ENCODE measurements at places on chromosomes 2 and 18.

DNA sequence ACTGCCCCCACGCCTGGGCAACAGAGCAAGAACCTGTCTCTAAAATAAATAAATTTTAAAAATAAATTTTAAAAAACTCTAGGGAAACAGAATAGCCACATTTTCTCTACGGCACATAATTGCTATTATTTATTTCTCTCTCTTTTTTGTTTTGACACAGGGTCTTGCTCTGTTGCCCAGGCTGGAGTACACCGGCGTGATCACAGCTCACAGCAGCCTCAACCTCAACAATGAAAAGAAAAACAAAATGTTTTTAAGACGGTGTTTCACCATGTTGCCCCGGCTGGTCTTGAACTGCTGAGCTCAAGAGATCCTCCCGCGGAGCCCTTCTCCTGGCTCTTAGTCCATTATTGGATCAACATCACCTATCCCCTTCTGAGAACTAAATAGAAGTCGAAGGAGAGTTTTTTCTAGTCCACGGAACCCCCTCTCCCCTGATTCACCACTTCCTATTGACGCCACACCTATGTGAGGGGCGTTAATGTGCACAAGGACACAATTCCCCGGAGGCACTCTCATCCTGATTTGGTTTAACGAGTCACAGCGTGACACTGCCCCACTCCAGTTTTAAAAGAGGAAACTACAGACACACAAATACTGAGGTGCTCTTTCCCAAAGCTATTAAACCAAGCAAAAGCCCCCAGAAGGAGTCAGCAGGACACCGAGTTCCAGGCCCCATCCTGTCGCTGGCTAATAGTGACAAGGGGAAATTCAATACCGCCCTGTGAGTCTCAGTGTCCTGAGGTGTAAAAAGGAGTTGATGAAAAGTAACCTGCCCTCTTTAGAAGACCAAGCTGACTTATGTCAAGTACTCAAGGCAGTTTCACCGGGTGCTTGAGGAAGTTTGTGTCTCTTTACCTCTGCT is 1.1 kb downstream of the NPC1 start:
- no peak for DNase-seq

DNA sequence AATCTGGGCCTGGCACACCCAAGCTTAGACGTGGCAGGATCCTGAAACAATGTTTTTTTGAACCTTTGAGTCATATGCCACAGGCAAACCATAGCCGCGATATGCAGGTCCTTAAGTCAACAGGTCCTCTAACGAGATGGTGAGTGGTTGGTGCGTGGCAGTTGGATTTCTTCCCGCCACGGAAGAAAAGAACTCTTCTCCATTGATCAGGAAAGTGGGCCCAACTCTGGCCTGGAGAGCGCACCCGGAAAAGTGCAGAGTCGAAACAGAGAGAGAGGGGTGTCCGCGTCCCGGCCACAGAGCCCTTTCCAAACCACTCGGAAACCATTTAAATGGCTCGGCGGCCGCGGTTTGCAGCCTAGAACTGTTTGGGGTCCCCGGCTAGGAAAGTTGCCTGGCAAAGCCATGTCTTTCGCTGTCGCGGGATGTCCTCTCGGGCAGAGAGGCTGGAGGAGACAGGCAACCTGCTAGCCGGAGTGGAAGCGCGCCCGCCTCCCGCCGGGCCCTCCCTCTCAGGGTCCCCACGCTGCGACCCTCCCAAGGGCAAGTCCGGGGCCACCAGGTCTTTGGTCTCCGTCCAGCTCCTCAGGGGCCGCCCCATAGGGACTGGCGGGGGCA is 777 bp downstream of the GALNT3 start:
- DNase-seq = no peak

GRCh38 chr2:21646345-21646744 is 522.6 kb downstream of the TDRD15 start:
- peak; percentile 49 for DNase-seq

- no peak for DNase-seq
Measured at GRCh38 chr2:150174971-150175421, 312.5 kb downstream of the RND3 start.

DNA sequence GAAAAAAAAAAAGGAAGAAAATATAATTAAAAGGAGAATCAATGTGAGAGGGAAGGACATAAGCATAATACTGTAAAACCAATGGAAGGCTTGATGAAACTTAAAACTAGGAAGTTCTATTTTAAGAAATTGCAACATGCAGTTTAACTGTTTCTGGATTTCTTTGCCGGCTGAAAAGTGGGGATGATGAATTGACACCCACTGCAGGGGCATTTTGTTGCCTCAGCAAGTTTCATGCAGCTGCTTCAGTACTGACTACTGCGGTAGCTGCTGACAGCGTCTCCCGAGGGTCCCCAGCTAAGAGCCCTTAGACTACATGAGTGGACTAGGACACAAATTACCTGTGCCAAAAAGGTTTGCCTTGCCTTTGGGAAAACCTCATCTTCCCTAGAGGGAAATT is 69.2 kb downstream of the B3GNT2 start:
- DNase-seq = no peak

DNA sequence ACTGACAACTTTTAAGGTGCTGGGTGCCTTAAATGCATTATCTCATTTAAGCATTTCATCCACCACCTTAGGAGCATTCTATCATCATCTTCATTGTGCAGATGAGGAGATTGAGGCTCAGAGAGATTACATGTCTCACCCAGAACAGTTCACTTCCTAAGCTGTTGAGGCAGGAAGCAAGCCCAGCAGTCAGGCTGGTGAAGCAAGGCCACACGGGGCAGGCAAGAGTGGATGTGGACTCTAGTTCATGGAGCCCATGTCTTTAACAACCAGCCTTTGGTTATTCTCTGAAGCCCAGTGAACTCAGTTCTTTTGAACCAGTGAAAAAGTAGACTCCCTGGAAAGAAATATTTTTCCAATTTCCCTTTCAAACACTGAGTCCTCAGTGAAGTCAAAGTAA is 294.8 kb upstream of the MGAT5 start:
- DNase-seq = no peak

DNA sequence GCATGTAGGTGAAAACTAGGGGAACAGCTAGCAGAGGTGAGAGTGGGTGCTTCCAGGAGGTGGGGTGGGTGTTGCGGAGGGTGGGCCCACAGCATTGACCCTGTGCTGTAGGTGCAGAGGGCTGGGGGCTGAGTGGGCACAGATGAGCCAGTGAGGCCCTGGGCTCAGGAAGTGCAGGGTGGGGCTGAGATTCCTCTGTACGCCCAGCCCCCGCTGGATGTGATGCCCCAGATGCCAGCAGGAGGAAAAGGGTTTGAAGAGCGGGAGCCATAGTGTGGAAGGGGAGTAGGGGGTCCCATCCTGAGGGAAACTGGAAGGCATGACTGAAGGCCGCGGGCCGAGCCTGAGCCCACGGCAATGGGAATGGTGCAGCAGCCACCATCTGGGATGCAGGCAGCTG is 14.1 kb upstream of the OTOS start:
- no peak for DNase-seq

DNA sequence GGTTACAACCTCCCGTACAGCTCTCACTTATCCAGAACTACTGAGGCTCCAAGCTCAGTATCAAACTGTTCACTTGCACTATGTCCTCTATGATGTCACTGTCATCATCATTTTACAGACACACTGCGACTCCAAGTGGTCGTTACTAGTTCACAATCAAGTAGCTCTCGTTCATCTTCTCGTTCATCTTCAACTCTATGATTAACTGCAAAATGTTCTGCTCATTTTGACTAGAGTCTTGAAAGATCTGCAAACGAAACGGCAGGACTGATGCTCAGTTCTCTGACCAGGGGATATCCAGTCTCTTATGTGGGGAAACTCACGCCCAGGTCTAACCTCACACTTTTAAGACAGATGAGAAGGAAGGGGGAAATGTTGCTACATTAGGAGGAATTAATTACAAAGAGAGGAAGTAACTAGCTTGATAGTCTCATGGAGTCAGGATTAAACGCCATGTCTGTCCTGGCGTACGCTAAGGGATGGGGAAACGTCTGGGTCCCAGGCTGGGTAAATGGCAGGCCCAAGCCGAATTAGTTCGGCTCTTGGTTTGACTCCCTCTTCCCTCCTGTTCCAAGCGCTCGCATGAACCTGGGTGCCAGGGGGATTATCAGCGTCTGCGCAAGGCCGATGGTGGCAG is 794 bp upstream of the CHCHD5 start:
- DNase-seq = peak; percentile 17

GRCh38 chr2:184304006-184304405 is 294.3 kb upstream of the ZNF804A start:
- no peak for DNase-seq

- no peak for DNase-seq
Measured at GRCh38 chr18:686339-687111, 25.9 kb downstream of the ENOSF1 start.

DNA sequence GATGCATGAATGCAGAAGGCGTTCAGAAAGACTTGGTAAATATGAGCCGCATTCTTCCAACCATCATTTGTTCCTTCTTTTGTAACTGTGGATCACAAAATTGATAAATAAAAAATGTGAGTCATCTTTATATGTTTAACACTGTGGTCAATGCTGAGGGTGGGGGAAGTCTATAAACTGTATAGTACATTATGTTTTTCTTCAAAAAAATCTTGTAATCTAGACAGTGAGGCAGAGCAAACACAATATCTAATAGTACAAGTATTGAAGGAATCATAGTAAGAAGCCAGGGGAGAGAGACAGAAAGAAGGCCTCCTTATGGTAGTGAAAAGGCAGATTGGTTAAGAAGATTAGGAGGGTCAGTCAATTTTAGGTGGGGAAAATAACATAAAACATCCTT is 30.7 kb upstream of the CALCRL start:
- DNase-seq = peak; percentile 39

GRCh38 chr2:180327185-180327584 is 320.1 kb upstream of the CWC22 start:
- DNase-seq = no peak

DNA sequence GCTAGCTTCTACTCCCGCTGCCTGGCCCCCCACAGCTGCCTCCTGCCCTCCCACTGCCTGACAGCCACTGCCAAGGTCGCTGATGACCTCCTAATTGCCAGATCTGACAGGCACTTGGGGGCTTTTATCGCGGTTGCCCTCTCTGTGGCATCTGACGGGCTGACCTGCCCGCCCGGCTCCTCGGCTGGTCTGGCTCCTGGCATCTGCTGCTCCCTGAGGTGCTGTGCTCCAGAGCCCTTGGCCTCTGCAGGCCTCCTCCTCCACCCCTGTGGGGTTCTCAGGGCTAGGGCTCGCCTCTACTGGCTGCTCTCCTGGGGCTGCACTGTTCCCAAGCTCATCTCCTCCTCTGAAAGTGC is 43.1 kb downstream of the INHBB start:
- DNase-seq = no peak
